ENCODE measurements at places on chromosomes 2 and 18.

GRCh38 chr2:98601532-98602132 is 6.7 kb downstream of the COA5 start:
- DNase-seq, result no peak

- DNase-seq, result no peak
These were observed 1089.9 kb upstream of the DDX18 start for GRCh38 chr2:116724550-116724949.

- DNase-seq, result no peak
These were observed 289.4 kb downstream of the ZEB2 start for GRCh38 chr2:144230448-144231085.

- no peak for DNase-seq
These were observed 11.2 kb downstream of the CTDP1 start for GRCh38 chr18:79690586-79691482.

- DNase-seq, result no peak
These were observed 185.2 kb downstream of the SOX11 start for GRCh38 chr2:5877360-5877759.

DNA sequence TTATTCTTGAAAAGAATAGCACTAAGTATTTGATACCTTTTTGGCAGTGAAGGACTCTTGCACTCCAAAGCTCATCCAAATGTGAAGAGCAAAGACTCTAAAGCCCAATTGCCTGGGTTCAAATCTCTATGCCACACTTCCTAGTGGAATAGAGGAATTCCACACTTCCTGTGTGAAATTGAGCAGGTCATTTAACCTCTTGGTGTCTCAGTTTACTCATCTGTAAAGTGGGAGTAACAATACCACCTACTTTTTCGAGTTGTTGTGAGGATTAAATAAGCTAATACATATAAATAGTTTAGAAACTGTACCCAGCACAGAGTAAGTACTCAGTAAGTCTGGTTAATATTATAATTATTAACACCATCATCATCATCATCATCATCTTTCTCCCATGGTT is 72.6 kb downstream of the AP1S3 start:
- DNase-seq, result no peak

- no peak for DNase-seq
These were observed 15.4 kb downstream of the ZNF396 start for GRCh38 chr18:35361570-35362321.

DNA sequence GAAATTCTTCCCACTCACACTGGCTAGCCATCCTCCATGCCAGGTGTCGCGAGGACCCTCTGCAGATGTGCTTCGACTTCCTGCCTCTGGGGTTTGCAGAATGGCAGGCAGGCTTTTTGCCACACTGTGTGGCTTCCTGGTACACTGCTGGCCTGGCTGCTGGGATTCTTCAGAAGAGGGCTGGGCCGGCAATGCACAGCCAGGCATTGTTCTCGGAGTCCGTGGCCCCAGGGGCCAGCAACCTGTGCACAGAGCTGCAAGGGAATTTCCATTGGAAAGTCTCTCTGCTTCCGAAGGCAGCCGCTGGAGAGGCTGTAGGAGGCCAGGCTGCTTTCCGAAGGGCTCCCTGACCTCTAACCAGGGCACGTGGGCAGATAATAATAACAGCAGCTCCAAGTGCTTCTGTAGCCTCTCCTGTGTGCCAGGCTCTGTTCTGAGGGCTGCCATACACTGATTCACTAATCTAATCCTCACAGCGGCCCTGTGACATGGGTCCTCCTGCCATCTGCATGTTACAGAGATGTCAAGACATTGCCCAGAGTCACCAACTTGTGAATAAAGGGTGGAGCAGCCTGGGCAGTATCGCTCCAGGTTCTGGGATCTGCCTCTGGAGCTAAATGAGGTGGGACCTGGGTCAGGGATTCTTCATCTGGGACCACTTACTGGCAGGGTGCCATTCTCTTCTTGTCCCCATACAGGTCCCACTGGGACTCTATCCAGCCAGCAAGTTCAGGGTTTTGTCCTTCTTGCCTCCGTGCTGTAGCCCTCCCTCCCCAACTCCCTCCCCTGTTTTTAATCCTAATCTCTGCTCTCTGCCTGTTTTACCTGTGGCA is 5.0 kb downstream of the LDLRAD4 start:
- DNase-seq, result no peak

GRCh38 chr2:238929242-238930081 is 81.6 kb downstream of the TWIST2 start:
- no peak for DNase-seq

DNA sequence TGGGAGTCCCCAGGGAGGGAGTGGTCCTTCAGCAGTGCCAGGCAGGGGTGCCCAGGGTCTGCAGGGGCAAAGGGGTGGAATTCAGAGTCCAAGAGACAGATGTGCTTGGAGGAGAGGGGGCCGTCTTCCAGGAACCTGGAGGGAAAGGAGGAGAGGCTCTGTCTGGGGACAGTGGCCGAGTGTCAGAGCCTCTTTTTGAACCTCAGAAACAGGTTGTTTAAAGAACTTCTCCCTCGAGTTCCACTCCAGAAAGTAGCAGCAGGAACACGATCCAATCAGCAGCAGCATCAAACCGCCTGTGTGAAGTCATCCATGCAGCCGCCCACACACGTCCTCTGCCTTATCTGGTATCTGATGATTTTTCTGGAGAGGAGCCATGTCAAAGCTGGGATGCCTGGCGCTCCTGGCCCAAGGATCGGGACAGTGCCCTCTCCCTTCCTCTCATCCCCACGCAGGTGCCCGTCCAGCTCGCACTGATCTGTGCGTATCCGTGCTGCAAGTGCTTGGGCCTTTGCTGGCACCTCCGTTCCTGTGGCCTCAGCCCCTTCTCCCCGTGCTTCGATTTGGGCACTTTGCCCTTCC is 205.1 kb downstream of the NDUFA10 start:
- peak; percentile 11 for DNase-seq

GRCh38 chr2:101909760-101910159 is 82.0 kb upstream of the IL1R2 start:
- DNase-seq, result no peak

DNA sequence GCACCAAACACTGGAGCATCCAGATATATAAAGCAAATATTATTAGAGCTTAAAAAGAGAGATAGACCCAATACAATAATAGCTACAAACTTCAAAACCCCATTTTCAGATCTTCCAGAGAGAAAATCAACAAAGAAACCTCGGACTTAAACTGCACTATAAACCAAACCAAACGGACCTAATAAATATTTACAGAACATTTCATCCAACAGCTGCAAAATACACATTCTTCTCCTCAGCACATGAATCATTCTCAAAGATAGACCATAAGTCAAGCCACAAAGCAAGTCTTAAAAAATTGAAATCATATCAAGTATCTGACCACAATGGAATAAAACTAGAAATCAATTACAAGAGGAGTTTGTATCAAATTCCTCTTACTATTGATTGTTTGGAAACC is 140.2 kb upstream of the OTOS start:
- DNase-seq, result no peak

GRCh38 chr2:73939419-73939818 is 12.7 kb downstream of the DGUOK start:
- peak; percentile 36 for DNase-seq

- DNase-seq, result no peak
These were observed 39.5 kb downstream of the PSD4 start for GRCh38 chr2:113213061-113213930.

DNA sequence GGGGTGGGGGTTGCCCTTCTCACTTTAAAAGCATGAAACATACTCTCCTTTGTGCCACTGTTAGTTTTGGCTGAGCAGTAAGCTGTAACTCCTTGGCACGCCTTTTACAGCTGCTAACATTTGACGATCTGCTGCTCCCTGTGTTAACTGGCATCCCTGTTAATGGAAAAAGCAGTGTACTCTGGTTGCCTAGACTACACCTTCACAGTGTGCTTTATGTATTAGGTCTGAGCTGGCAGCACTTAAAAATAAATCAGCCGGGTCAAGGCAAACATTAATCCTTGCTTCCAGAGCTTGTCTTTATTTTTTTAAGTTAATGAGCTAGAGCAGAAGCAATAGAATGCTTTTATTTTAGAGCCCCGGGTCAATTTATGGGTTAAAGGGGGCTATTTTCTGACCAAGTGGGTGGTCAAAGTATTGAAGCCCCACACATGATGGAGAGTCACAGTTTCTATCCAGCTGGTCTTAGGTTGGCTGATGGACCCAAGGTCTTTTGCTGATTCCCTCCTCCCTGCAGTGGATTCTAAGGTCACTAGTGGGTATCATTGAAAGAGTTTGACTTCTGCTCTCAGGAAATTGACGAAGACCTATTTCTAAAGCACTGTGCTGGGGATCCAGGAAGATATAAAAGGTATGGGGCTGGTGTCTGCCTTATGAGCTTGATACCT is 54.5 kb downstream of the CFAP221 start:
- DNase-seq, result no peak

GRCh38 chr2:64913357-64913869 is 75.8 kb upstream of the SLC1A4 start:
- no peak for DNase-seq

- no peak for DNase-seq
These were observed 725.2 kb downstream of the TSN start for GRCh38 chr2:122480501-122481243.

DNA sequence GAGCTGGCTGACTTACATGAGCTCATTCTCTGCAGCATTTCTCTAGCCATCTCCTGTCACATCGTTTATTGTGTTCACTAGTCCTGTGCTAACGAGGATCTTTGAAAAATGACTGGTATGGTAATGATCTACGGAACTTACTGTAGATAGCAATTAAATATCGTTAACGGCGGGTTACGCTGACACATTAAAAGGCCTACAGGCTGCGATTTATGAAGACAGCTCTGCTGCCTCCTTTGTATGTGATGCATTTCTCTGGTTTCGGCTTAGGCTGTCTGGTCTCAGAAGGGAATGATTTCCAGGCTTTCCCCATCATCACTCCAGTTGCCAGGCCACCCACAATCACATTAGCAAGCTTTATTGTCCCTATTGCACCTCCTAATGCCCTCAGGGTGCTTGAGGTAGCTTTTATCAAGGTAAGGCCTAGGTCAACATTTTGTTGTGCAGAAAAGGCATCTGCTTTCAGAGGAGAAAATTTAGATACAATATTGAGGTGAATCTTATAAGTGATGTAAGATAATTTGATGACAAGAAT is 284.4 kb downstream of the SOX11 start:
- DNase-seq, result no peak

DNA sequence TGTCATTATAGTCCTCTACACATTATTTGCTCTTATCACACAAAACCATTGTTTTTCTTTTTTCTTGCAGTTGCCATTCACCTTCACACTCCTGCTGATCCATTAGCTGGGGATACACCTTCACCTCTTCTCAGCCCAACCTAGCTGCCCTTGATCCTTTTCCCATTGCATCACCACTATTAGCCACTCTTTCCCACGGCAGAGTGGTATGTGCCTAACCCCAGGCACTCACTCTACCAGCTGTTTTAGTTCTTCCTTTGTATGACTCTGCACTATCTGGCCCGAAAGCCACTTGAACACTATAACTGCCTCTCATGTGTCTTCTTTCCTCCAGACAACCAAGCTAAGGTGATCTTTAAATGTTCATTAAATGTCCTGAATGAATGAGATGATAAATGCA is 145.4 kb upstream of the PIK3C3 start:
- no peak for DNase-seq

- no peak for DNase-seq
These were observed 12.7 kb downstream of the SALL3 start for GRCh38 chr18:78992041-78993011.

- DNase-seq, result no peak
These were observed 99.4 kb upstream of the RND3 start for GRCh38 chr2:150586858-150587257.

DNA sequence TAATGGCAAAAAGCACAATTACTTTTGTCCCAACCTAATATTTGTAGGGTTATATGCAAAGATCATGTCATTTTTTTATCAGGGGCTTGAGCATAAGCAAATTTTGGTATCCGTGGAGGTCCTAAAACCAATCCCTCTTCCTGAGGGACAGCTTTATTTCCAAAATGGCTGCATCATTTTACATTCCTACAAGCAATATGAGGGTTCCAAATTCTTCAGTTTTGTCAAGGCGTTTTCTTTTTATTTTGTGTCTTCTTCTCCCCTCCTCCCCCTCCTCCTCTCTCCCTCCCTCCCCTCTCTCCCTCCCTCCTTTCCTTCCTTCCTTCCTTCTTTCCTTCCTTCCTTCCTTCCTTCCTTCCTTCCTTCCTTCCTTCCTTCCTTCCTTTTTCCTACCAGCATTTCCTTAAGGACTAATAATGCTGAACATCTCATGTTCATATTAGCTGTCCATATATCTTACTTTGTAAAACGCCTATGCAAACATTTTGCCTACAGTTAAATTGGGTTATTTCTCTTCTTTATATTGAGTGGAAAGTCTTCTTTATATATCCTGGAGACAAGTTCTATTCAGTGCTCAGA is 881.8 kb downstream of the DCDC2C start:
- DNase-seq, result no peak

DNA sequence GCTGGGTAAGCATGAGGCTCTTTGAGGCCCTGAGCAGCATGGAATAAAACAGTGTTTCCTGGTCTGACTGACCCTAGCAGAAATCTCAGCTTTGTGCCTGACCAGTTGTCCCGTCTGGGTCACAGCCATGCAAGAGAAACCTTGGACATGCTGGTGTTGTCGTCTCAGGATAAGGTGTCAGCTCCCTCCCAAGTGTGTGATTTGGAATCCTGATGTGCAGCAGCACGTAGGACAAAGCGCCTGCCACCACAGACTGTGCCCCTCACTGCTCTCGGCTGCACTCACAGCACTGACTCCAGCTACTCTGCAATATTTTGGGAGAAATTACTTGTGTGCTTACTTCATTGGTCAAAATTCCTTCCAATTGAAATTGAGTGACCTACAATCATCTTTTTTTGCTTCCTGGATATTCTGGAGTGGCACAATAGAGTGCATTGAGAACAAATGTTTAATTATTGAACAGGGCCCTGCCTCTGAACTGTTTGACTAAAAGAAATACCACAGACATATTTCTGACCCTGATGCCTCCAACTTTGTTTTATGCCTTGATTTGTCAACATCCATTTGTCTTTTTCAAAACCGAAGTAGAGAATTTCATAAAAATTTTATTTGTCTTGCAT is 352.4 kb downstream of the SOCS6 start:
- no peak for DNase-seq

DNA sequence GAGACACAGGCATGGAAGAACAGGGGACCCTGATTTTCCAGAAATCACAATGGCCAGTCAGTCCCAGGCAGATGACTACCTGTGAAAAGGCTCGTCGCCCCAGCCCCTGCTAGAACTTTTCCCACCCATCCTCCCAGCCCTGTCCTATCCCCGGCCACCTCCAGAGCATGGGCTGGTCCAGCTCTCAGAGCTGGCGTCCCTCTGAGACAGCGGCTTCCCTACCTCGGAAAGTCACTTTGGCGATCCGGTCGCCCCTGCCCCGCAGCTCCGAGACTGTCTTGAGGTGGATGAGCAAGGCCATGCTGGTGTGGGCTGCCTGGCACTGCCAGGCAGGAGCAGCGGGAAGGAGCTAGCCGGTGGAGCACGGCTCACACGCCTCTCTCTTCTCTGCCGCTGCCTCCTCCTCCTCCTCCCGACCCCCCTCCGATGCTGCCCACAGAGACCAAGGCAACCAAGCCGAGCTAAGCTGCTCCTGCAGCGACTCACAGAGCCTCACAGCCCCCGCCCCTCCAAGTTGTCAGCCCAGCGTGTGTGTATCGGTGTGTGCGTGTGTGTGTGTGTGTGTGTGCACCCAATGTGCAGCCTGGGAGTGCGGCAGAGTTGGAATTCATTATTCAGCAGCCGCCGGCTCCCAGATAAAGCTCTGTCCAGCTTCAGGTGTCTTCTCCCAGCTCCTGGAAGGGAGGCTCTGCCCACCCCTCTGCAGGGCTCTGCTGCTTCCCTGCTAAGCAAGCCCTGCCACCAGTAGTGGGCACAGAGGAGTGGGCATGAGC is 80.5 kb upstream of the OTOF start:
- DNase-seq, result no peak

- DNase-seq, result no peak
These were observed 477.2 kb downstream of the TRIB2 start for GRCh38 chr2:13193900-13194299.

GRCh38 chr2:10059552-10060335 is 16.4 kb downstream of the KLF11 start:
- no peak for DNase-seq

Data from activated CD4-positive, alpha-beta T cell treated with anti-CD3 and anti-CD28 coated beads, Interleukin-2, amount 50 U/mL, for 48 hours (primary cell).